ENCODE measurements at places on chromosomes 3 and 15.

DNA sequence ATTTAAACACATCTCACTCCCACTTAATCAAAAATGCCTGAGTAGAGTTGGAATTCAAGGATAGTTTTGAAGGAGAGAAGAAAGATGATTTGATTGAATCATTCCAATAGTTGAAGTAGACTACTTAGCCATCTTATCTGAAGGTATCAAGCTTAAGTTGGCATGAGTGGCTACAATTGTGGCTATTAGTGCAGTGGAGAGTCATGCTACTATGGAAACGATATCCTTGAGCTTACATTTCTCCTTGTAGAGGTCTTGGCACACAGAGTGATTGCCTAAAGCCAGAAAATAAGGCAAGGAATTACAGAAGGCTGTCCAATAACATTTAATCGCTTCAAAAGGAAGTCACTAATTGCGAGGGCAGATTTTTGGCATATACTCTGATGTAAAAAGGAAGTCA, 1022.7 kb downstream of the IGSF11 start:
- no peak for DNase-seq

DNA sequence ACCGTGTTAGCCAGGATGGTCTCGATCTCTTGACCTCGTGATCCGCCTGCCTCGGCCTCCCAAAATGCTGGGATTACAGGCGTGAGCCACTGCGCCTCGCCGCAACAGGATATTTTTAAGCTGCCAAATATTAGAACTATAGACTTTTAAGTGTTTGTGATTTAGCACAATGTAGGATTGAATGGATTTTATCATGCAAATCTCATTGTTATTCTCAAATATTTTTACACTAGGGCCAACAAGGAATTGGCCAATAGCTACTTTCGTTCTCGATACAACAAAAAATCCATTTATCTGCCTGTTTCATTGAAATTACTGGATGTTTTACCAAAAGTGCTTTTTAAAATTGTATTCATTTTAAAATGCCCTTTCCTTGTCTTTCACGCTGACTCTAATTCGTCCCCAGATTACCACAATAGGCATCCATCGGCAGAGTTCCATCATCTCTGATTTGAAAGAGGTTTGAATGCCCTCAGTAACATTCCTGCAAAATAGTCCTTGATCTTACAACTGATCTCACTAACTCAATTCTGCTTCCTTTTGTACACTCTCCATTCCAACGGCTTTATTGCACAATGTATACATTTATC, 99.6 kb upstream of the ROBO2 start:
- no peak for DNase-seq

DNA sequence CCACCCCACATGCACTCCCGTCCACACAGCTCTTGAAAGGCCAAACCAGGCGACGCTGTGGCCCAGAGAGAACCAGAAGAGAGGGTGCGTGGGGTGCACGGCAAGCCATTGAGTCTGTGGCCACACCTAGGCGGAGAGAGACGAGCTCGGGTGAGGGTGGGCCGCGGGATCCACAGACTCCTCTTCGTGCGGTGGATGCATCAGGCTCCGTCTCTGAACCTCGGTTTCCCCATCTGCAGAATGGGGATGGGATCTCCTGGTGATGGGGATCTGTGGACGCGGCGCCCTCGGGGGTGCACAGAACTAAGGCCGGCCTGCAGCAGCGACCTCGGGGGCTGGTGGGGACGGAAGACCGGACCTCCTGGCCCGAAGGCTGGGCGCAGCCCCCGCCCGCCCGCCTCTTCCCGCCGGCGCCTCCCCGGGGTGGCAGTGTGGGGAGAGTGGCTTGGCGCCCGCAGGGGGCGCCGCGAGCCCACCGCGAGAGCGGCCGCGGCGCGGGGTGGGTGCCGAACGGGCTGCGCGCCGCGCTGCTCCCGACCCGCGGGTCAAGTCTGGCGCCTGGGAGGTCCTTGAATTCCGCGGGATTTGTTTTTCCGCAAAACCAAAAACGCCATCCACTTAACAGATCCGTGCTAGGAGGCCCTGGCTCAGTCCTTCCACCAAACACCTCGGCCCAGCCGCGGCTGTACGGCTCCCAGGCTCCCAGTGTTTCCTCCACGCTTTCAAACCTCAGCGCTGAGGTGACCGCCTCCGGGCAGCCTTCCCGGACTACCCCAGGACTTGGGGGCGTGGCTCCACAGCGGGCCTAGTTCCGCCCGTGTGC, 13.2 kb upstream of the ADPGK start:
- DNase-seq = no peak

DNA sequence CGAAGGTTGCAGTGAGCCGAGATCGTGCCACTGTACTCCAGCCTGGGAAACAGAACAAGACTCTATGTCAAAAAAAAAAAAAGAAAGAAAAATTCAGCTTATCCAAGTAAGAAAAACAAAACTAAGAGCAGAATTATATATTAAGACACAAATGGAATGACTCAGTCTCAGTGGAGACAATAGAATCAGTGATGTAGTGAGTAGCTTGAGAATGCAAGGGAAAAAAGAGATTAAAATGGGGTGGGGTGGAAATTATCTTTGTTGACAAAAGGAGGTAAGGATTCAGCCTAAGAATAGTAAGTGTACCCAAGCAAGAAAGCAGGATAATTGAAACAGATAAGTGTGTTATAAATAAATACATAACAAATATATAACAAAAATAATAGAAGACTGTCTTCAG, 70.7 kb downstream of the BLM start:
- DNase-seq = no peak

DNA sequence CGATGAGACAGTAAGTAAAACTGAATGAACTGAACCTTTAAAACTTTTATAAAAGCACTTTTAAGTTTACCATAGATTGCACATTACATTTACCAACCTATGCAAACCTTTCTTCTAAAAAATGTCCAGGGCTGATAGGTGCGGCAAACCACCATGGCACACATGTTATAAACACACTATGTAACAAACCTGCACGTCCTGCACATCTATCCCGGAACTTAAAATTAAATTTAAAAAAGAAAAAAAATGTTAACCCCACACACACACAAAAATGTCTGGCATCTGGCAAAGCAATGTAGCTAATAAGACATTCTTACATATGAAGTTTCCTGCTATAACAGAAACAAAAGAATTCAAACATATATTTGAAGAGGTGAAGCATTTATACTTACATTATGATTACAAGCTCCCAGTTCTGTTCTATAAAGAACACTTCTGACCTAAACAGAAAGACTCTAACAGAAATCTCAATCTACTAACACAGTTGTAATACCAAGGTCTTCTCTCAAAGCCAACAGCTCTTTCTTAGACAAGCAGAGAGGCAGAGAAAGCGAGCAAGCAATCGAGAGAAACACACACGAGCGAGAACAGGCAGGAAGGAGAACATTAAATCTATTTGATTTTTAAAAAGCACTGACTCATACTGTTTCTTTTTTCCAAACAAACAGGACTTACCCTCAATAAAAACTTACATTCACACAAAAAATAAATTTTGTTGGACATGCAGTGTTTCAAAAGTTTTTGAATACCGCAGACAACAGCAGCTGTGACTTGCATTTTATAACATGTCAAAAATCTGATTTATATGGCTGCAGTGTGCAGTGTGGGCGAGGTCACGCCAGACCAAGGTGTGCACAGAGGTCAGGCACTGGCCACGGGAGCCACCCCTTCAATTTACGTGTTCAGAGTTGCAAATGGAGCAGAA, at the start of gene NRG4:
NRG4 (minus strand) TSS at position 798 of the 925 bp plus-strand sequence. CDS start 1,194 bp downstream, outside the sequence.
- DNase-seq = no peak

DNA sequence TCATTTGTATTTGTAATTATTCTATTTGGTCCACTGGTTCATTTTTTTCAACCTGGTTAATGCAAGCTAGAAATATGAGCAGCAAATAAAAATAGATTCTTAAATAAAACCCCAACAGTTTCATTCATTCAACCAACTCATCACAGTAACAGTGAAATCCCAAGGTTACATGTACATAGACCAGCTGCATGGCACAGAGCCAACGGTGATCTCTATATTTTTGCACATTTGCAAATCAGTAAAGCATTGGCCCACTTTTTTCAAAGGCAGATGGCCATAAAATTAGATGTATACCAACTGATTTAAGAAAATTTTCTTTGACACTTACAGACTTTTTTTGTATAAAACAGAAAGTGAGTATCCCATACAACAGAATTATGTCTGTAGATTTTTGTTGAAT, 49.3 kb downstream of the STRIT1 start:
- DNase-seq = no peak

- DNase-seq = no peak
Observed at GRCh38 chr15:36757189-36757814, 177.9 kb downstream of the CDIN1 start.

GRCh38 chr15:88202231-88202630, 54.3 kb downstream of the NTRK3 start:
- DNase-seq = no peak

DNA sequence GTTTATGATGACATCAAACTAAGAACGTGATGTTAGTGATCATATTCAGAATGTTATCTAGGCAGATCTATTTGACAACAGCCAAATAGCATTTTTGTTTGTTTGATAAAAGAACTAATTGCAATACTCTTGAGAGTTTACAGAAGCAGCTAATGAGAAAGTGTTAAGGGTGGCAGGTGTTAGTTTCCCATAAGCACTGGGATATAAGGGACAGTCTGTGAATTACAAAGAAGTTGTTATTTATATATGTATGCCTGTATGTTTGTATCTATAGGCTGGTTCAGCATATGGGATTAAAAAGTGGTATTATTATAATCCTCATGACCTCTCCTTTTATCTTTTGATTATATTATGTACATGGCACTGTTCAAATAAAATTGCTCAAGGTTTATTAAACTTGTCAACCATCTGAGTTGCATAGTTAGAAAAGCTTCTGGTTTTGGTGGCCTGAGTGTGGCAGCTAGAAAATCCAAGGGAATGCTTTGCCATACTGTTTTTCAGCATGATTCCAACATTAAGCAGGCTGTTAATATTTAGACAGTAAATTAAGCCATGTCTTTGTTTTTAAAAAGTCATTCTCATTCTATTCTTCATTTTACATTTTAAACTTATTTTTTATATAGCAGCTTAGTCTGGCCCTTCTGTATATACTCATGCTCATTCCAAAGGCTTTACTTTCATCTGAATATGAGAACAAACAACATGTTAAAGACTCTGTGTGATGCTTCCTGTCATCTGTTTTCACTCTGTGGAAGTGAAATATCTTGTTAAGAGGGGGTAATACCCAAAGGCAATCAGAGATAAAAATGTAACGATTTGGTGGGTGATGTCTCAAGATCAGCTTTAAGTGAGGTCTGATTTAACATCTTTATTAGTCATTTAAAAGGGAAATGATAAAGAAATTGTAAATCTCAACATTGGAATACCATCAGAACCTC, 13.1 kb downstream of the ROBO2 start:
- DNase-seq = no peak

- no peak for DNase-seq
Observed at GRCh38 chr15:82263350-82263749, 732 bp downstream of the SAXO2 start.
